ENCODE measurements at places on chromosomes 11 and 22.

- no peak for DNase-seq
Measured at GRCh38 chr11:63375434-63375833, 5.8 kb downstream of the SLC22A9 start.

- peak; percentile 31 for DNase-seq
Measured at GRCh38 chr11:5689551-5689983, at the start of gene TRIM22. TSS of gene TRIM22 (plus strand) at chr11:5689790. CDS start at chr11:5696233, 6,443 bp downstream.

DNA sequence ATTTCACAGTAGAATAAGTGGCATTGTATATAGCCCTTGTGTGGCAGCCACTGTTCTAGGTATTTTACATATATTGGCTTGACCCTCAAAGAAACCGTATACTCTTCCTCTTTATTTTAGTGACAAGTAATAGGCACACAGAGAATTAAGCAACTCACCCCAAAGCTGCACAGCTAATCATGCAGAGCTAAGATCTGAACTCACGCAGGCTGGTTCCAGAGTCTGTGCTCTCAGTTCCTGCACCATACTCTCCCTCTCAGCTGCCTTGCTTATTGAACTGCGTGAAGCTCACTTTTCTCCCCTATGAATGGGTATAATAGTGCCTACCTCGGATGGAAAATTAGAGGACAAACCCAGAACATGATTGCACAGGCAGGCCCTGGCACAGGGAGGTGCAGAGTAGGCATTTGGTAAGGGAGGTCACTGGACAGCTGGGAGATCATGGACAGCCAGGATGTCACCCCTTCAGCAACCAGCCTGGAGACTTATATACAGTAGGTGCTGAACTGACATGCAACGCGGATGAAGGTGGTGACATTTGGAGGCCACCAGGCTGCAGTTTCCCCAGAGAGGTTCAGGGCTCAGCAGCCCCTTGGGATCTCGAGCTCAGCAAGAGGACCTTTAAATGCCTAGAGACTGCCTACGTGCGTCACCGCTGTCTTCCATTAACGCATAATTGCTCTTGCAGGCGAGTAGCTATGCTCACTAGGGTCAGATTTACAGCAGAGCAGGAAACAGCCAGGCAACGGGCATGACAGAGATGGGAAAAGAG is 78.4 kb upstream of the TP53I11 start:
- DNase-seq: no peak

DNA sequence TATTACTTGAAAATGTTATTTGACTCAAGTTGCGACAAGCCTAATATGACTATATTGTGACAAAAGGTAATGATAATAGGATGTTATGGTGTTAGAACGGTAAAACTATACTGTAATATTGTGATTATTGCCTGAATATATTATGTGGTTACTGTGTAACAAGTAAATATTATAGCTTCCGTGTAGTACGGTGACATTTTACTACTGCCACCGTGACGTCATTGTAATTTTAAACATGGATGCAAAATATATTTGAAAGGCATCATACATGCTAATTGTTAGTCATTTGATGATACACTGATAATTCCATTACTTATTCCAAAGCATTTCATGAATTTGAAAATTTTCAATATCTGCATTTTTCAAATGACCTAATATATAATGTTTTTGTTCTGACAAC is 2.5 kb downstream of the ELP4 start:
- no peak for DNase-seq

DNA sequence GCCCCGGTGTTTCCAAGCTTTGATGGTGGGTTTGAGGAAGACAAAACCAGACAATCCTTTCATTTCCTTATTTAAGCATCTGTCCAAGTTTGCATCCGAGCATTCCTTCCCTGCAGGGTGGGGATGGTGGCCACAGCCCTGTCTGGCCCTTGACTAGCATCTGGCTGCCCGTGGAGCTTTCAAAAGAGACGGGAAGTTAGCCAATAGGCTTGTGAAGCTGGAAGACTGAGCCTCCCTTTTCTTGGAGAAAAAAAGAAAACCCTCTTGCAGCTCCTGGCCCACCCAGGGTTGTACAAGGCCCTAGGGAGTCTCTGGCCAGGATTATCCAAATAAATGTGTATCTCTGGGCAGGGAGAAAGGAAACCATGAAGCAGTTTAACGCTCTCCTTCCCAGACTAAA is 60.6 kb downstream of the MICAL2 start:
- peak; percentile 53 for DNase-seq

DNA sequence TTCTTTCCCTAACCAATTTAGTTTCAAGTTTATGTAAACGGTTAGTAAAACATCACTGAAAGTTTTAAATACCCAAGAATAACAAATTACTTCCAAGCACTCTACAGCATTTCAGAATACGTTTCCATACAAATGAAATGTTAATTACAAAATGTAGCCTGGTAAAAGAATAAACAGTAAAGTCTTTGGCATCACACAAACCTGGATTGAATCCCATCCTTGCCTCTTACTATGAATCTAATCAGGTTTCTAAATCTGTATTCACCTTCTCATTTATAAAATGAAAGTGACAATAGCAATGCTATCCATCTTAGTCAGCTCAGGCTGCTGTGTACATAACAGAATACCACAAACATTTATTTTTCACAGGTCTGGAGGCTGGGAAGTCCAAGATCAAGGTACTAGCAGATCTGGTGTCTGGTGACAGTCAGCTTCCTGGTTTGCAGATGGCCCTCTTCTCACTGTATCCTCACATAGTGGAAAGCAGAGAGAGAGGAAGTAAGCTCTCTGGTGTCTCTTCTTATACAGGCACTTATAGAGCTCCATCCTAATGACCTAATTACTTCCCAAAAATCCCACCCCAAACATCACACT is 19.2 kb downstream of the FAM168A start:
- no peak for DNase-seq

GRCh38 chr11:5131584-5132335 is 6.4 kb downstream of the OR52A5 start:
- DNase-seq: no peak

GRCh38 chr22:37569921-37570660 is 9.8 kb downstream of the LGALS2 start:
- DNase-seq: no peak

- no peak for DNase-seq
Measured at GRCh38 chr11:46308631-46309419, 31.4 kb downstream of the CREB3L1 start.

DNA sequence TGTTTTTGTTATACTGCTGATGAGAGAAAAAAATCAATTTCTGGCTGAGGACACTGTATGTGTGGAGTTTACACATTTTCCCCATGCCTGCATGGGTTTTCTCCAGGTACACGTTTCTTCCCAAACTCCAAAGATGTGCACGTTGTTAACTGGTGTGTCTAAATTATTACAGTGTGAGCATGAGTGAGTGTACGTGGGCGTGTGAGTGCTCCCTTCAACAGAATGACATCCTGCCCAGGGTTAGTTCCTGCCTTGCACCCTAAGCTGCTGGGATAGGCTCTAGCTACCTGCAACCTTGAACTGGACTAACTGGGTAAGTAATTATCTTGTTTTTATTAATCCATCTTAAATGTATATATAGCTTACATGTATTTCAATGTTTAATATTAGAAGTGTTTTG is 5.5 kb downstream of the NPAT start:
- no peak for DNase-seq

DNA sequence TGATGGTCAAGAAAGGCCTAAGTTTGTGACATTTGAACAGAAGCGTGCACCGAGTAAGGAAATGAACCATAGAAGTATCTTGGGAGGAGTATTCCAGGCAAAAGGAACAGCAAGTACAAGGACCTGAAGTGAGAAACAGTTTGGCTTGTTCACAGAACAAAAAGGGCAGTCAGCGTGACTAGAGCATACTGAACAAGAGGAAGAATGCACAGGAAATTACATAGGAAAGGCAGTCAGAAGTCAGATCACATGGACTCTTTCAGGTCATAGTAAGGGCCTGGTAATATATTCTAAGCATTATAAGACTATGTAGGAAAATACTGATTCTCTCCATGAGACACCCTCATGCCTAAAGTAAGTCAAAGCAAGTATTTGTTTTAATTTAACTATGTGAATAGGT is 52.3 kb upstream of the GAB2 start:
- DNase-seq: no peak

DNA sequence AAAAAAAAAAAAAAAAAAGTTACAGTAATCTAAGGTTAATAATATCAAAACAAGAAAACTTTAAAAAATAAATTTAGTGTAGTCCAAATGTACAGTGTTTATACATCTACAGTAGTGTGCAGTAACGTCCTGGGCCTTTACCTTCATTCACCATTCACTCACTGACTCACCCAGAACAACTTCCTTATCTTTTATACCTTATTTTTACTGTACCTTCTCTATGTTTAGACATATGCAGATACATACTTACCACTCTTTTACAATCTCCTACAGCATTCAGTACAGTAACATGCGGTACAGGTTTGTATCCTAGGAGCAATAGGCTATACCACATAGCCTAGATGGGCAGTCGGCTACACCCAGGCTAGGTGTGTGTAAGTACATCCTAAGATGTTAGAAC is 38.5 kb downstream of the TCF20 start:
- DNase-seq: no peak

DNA sequence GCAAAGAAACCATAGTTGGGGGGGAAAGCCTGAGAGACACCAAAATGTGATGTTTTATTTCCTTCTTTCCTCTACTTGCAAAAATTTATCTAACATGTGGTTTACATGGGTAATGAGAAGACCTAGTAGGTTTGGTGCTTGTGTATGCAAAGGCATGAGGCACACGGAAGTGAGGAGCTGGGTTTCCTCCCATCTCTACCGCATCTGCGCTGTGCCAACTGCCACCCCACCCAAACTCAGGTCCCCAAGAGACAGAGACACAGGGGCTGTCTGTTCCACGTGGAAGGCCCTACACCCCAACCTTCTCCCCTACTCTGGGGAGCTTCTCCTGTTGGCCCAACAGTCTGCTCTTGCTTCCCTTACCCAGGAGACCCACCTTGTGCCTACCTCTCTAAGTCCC is 4.8 kb downstream of the RTL6 start:
- DNase-seq: no peak

DNA sequence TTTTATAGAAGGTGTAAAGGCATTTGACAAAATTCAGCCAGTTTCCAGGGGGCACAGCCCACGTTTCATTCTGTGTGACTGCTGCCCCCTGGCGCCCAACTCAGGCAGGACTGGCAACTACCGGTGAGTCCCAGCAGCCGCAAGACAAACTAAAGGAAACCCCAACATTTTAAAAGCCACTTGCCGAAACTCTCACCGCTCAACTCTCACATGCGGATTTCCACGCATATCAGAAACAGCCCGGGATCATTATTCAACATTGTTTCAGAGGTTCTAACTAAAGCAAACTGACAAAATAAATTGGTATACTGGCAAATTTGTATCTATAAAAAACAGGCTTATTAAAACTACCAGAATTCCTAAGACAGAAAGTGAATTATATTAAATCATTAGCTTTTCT is 48.2 kb downstream of the MORC2 start:
- DNase-seq: peak; percentile 32

DNA sequence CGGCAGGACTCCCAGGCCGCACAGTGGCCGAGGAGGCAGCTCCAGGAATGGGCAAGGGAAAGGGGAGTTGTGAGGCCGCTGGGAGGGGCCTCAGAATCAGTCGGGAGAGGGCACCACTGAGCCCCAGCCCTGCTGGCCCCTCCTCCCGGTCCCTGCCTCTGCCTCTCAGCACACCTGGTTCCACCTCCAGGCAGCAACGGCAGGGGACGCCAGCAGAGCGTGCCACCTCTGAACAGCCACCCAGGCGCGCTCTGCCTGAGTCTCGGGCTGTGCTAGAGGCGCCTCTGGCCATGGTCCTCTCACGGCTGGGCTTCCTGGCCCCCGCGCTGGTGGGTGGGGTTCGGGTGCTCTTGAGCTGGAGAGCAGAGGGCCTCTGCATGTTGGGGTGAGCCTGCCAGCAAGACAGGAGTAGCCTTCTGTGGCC is 33.0 kb downstream of the MOB2 start:
- DNase-seq: no peak

- DNase-seq: no peak
Measured at GRCh38 chr11:87180742-87181141, 143.0 kb downstream of the TMEM135 start.

GRCh38 chr22:39170825-39171622 is 18.5 kb upstream of the CBX7 start:
- DNase-seq: peak; percentile 36

- DNase-seq: no peak
Measured at GRCh38 chr22:17407643-17408042, 38.4 kb downstream of the CECR2 start.

GRCh38 chr11:45374130-45374529 is 88.0 kb upstream of the SYT13 start:
- no peak for DNase-seq

DNA sequence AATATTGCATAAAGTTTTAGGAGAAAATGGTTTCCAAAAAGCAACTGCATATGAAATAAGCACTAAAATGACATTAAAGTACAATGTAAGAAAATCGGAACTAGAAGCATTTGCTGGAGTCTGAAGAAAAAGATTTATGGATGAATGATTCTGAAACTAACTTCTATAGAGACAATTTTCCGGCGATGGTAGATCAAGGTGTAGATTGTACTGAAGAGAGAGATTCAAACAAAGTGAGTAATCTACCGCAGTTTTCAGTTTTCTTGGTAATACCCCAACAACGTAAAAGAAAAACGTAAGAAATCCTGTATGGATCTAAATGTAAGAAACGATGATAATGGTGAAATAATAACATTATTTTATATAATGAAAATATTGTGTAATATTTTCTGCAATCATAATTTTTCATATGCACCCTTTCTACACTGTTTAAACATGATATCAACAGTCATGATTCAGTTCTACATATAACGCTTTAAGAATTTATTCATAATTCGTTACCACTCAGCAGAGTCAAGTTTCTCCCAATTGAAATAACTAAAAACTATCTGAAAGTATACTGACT is 1.8 kb upstream of the CDPF1 start:
- DNase-seq: no peak

GRCh38 chr22:45477366-45478107 is 25.1 kb upstream of the FBLN1 start:
- DNase-seq: no peak

GRCh38 chr11:121323046-121323607 is 30.6 kb downstream of the SC5D start:
- DNase-seq: no peak

DNA sequence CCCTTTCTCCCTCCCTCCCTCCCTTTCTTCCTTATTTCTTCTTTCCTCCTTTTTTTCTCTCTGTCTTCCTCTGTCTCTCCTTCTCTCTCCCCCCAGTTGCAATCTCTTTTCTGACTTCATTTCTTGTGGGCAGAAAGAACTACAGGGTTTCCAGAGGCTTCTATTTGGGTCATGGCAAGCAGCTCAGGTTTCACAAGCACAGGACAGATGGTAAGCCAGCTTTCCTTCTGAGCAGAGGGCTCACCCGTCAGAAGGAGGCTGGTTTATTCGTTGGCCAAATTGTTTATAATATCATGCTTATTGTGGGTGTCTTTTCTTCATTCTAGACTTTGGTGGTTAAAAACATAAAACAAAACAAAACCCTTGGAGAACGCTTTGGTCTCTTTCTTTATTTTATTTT is 58.9 kb upstream of the CLMP start:
- no peak for DNase-seq

GRCh38 chr11:9535189-9535781 is 38.2 kb upstream of the WEE1 start:
- peak; percentile 47 for DNase-seq

GRCh38 chr11:62842171-62842741 is 2.9 kb upstream of the WDR74 start:
- DNase-seq: no peak

GRCh38 chr11:87972133-87972532 is 203.1 kb downstream of the RAB38 start:
- no peak for DNase-seq

- DNase-seq: no peak
Measured at GRCh38 chr22:26684168-26684567, 26.8 kb downstream of the MIAT start.
